A549 treated with dexamethasone at 1 μM for 4 hours (cell line): ENCODE measurements at places on chromosomes 5 and 9. TPM values are rescaled to one million over a fixed set of nuclear protein-coding genes. Genes with fewer than 3 reads are reported as not detected.

TERT gene
- 1.5 to 2.9 TPM (median 2.5 TPM) in 5 replicates for total RNA-seq

OTP gene
- 0.08 to 0.12 TPM (median 0.11 TPM) in 5 replicates for total RNA-seq

ADAMTS16 gene
- total RNA-seq = 1.3 to 1.5 TPM (median 1.4 TPM) in 5 replicates

PARP8 gene
- total RNA-seq = 0.05 to 0.11 TPM (median 0.07 TPM) in 5 replicates

SLCO6A1 gene
- not detected in 5 replicates for total RNA-seq

SOWAHA gene
- total RNA-seq = 0.05 to 0.18 TPM (median 0.12 TPM) in 5 replicates

JMY gene
- total RNA-seq = 2.3 to 4.3 TPM (median 3.3 TPM) in 5 replicates

OR13F1 gene
- total RNA-seq = not detected in 5 replicates

ECSCR gene
- not detected in 5 replicates for total RNA-seq

FOXD4L6 gene
- total RNA-seq = 0.08 to 0.09 TPM (median 0.09 TPM) in 3 of 5 replicates, not detected in the others

AK3 gene
- total RNA-seq = 48.4 to 56.7 TPM (median 55.0 TPM) in 5 replicates

TMC1 gene
- total RNA-seq = 0.07 to 0.17 TPM (median 0.12 TPM) in 4 of 5 replicates, not detected in the other

IFNA13 gene
- total RNA-seq = not detected in 5 replicates

SLC34A3 gene
- total RNA-seq = 0.05 to 0.11 TPM (median 0.06 TPM) in 5 replicates

FAM114A2 gene
- 10.6 to 14.2 TPM (median 12.3 TPM) in 5 replicates for total RNA-seq

HAVCR2 gene
- 0.32 to 0.52 TPM (median 0.38 TPM) in 5 replicates for total RNA-seq

C1QTNF2 gene
- 0.08 to 0.16 TPM (median 0.09 TPM) in 5 replicates for total RNA-seq

SLC46A2 gene
- not detected in 5 replicates for total RNA-seq

ZDHHC11 gene
- total RNA-seq = 7.8 to 22.3 TPM (median 15.6 TPM) in 5 replicates

PRLR gene
- total RNA-seq = 0.02 to 0.14 TPM (median 0.08 TPM) in 5 replicates

KLHL3 gene
- total RNA-seq = 0.07 to 0.21 TPM (median 0.15 TPM) in 5 replicates

CTSV gene
- total RNA-seq = 11.4 to 16.3 TPM (median 13.3 TPM) in 5 replicates

SNCB gene
- total RNA-seq = 0.95 to 1.7 TPM (median 1.3 TPM) in 5 replicates

FBXL7 gene
- 1.2 to 1.7 TPM (median 1.6 TPM) in 5 replicates for total RNA-seq

PDE8B gene
- 1.8 to 3.0 TPM (median 2.0 TPM) in 5 replicates for total RNA-seq

PTPN3 gene
- total RNA-seq = 14.5 to 21.4 TPM (median 21.1 TPM) in 5 replicates

PFN3 gene
- not detected in 5 replicates for total RNA-seq
